ENCODE measurements at places on chromosomes 16 and 17.

DNA sequence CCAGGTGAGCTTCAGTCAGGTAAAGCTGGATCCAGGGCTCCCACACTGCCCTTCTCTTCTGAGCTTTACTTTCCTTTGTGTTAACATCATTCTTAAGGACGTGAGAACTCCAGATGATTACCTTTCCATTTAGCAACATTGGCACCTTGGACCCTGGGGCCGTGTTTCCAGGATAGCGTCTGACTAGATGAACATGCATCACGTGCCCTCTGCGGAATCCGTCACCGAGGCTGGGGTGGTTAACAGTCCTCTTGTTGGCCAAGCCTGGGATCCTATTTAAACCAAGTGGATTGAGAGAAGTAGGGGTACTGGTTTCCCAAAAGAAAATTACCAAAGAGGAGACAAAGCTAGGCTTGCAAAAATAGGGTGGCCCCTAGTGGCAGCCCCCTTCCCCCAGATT lies 3.9 kb upstream of the LAT start:
- no peak for DNase-seq

DNA sequence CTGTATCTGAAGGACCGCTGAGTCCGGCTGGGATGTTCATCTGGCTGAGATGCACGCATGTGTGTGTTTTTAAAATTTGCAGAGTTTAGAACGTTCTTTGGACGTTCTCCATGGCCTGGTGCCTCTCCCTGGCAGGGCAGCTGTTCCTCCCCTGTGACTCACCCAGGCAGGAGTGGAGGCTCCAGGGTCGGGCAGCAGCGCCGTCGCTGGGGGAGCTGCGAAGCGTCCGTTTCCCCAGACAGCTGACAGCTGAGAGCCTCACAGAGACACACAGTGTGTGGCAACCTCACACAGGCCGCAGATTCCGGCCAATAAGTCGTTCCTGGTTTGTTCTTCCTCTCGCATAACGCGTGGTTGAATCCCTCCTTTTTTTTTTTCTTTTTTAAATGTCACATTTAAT lies 80.6 kb downstream of the OR1D5 start:
- DNase-seq: no peak

GRCh38 chr17:30170415-30170987 lies 53.9 kb downstream of the NSRP1 start:
- DNase-seq: peak; percentile 69

DNA sequence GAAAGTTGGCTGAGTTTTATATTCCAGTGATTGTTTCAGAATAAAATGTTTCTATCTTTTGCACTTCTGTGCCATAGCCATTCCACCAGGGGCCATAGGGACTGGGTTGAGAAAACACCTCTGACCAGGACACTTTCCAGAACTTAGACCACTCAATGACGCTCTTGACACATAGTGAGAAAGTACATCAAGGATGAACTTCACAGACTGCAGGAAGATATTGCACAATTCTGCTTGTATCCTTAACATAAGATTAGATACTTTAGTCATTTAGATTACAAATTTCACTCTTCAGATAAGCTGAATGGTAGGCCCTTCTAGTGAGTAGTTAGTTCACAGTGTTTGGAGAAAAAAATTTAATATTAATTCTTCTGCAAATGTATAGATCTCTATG lies 13.0 kb upstream of the MPHOSPH6 start:
- DNase-seq: no peak

DNA sequence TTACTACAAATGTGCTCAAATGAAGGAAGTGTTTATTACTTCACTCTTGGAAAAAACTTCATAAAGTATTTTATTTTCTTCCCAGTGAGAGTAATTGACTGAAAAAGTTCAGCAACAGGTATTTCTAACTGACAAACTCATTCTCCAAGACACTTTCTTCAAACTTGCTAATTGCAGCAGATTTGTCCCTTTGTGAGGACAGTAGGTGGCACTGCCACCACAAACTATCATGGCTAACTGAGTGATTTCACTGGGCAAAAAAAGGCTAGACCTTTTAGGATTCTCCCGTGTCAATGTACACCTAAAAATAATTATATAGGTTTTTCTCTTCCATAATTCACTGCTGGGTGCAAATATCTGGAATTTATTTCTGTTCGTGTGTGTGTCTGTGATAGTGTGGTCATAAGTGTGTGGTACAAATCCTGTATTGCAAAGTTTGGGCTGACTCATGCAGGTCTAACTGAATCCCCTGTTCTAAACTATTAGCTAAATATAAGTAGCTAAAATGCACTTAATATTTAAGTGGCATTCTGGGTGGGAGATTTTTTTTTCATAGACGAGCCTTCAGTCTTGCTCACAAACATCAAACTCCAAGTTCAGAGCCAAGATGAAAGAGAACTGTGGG lies 3.9 kb downstream of the HS3ST3A1 start:
- peak; percentile 6 for DNase-seq

DNA sequence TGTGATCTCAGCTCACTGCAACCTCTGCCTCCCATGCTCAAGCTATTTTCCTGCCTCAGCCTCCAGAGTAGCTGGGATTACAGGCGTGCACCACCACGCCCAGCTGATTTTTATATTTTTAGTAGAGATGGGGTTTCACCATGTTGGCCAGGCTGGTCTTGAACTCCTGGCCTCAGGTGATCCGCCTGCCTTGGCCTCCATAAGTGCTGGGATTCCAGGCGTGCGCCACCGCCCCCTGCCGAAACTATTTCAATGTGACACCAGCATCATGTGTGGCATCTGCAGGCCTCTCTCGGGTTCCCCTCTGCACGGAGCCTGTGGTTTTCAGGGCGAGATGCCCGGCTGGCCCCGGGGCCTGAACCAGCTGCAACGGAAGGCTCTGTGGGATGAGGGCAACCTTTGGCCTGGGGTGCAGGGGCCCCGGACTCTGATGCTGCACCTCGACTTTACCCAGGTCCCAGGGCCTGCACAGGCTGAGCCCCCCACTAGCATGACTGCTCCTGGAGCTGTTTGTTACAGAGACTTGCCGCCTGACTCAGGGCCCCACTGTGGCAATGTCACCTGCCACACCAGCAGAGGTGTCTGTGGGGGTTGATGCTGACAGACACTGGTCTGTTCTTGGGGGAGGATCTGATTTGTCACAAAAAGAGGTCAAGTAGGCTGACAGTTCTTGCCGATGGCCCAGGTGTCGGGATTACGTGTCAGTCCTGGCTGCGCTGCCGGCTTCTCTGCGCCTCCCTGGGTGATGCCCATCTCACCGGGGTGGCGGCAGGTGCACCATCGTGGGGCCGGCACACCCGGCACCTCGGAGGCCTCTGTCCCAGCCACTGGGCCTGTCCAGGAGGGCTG lies 8.6 kb upstream of the TEX19 start:
- no peak for DNase-seq

DNA sequence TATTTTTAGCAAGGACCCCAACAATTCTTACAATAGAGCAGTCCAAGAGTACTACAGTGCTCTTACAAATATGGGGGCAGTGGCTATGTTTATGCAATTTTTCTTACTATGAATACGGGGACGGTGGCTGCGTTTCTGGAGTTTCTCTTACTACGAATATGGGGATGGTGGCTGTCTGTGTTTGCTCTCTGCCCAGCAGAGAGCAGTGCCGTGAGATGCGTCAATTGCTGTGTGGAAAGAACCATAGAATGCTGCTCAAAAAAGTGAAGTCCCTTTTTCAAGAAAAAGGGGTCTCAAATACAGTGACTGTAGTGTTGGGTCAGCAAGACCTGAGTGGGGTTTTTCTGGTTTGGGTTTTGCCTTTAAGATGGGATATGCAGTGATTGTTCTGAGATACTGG lies 53.9 kb downstream of the KNOP1 start:
- DNase-seq: no peak

GRCh38 chr17:49316889-49317675 lies 45.0 kb downstream of the ZNF652 start:
- DNase-seq: no peak

DNA sequence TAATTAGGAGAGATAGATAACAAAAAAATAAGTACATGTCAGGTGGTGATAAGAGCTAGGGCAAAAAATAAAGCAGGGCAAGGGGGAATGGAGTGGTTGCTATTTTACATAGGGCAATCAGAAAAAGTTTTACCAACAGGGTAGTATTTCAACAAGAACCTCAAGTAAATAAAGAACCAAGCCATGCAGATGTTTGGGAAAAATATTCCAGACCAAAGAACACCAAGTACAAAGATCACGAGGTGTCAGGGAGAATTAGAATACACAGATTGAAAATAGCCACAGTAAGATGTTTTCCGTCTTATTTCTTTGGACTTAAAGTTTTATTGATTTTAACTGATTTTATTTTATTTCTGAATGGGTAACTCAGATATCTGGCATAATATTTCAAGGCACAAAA lies 11.1 kb downstream of the SYNRG start:
- DNase-seq: no peak

GRCh38 chr17:55720919-55721836 lies 1.5 kb downstream of the TMEM100 start:
- no peak for DNase-seq

DNA sequence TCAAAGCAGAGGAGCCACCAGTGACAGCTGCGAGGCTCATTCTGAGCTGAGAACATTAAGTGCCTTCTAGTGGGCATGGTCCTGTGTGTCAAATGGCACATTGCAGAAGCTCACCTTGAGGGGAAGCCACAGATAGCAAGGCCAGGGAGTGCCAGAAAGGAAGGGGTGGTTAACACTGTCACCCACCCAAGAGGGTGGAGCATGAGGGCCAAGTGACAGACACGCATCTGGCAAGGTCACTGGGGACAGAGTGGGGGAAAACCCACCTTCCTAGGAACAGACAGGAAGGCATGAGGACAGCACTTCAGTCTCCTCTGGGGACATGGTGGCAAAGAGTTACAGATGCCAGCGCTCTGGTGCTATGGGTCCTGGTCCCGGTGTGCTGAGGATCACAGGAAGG lies 22.1 kb downstream of the NUBP1 start:
- DNase-seq: no peak

DNA sequence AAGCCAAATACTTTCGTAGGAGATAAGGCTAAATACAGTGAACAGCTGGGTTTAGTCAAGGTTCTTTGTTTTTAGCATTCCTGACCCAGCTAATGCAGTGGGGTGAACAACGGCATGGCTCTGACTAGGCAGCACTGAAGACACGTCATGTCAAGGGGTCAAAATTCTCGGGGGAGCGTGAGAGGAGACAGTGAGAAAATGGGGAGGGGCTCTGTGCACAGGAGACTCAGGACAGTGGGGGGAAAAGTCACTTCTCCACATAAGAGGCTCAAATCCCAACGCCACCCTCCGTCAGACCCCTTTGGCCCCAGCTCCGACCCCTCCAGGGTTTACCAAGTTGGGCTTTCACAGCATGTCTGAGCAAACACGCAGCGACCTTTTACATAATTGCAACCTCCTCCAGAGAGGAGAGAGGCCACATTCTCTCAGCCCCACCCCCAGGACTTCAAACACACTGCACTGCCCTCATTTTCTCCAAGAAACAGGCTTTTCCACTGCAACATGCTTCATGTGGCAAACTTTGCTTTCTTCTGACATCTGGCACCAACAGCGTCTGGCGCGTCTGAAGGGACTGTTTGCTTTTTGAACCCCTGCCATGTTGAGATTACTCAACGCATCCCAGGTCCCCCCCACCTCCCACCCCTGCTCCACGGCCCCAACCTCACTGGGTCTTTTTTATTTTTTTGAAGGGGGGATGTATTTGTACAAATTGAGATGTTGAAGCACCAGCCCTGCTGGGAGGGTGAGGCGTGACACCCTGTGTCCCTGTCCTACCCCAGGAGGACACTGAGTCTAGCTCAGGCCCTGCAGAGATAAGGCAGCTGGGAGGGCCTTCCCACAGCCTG lies 30.0 kb downstream of the AXIN2 start:
- peak; percentile 96 for DNase-seq

Data from NCI-H69 (cell line).